Suppressor macrophage treated with lipopolysaccharide for 4 hours (primary cell): ENCODE measurements at places on chromosomes 16 and 17.

GRCh38 chr17:78449983-78450595 is 71.6 kb downstream of the PGS1 start:
- DNase-seq, result no peak

DNA sequence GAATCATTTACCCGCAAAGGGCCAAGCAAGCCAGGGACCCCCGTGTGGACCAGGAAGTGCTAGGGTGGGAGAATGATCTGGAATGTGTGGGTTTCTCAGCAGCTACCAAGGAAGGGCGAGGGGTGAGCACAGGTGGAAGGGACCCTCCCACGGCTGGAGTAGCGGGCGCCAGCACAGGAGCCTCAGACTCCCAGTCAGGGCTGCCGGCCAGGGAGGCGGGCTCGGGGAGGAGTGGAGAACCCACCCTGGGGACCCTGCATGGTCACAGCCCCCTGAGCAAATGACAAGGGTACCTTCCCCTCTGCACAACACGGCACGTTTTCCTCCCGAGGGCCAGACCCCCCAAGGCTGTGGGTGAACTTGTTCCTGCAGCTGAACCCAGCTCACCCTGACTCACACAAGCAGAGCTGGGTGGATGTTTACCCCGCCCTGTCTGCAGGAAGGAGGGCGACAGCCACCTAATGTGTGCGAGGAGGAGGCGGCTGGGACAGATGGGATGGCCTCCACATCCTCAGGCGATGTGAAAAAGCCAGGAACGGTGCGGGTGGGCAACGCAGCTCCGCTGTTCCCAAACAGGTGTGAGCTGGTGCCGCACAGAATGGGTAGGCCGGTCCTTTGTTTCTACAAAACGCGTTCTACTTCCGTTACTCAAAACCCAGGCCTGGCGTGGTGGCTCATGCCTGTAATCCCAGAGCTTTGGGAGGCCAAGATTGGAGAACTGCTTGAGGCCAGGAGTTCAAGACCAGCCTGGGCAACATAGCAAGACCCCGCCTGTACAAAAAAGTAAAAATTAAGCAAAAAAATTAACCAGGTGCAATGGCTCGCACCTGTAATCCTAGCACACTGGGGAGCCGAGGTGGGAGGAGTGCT is 6.2 kb downstream of the ECI1 start:
- DNase-seq, result no peak

DNA sequence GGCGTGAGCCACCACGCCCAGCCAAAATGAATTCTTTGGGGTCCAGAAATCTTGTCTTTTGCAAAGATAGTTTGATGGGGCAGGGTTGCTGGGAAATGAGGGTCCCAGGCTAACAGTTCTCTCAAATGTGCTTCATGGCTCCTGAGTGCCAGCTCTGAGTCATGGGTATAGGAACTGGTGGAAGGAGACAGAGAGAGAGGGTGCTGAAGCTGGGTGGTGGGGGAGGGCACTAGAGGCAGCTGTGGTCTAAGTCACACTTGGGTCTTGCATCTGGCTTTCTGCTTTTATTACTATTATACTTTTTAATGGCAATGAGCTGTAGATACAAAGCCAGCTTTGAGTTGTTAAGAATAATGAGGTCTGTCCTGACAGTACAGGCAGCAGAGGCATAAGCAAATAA is 54.6 kb downstream of the PRKCA start:
- no peak for DNase-seq

- DNase-seq, result no peak
Observed at GRCh38 chr16:85832570-85833218, 33.2 kb downstream of the COX4I1 start.

DNA sequence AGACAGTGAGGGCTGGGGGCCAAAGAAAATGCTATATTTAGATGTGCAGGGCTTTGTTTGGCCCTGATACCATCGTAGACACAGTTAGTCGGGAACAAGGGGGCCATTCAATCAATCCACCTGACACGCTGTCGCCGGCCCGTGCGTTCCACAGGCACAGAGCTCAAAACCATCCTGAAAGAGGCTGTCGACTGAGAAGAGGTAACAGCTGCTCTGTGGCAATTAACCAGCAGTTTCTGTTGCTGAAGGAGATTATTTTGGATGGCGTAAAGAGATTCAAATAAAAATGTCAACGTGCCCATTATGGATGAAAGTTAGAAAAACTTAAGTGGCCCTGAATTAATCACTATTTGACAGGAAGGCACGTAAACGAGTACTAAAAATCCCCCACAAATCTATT is 276.2 kb upstream of the IRX5 start:
- no peak for DNase-seq

DNA sequence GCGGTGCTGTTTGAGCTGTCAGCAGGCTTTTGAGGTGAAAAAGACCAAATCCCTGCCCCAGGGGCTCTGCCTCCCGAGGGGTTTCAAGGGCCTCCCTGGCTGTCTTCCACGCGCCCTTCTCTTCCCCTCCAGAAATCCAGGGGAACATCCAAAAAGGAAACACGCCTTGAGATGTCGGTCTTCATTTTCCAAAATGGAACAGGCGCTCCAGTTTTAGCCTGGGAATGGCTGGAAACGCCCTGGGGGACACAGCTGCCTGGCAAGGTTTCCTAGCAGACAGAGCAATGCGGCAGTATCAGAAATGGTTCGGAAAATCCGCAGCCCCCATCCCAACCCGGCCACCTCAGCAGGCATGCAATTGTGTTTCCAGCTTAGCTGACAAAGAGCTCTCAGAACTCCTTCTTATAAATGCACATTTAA is 16.6 kb upstream of the LITAF start:
- no peak for DNase-seq

DNA sequence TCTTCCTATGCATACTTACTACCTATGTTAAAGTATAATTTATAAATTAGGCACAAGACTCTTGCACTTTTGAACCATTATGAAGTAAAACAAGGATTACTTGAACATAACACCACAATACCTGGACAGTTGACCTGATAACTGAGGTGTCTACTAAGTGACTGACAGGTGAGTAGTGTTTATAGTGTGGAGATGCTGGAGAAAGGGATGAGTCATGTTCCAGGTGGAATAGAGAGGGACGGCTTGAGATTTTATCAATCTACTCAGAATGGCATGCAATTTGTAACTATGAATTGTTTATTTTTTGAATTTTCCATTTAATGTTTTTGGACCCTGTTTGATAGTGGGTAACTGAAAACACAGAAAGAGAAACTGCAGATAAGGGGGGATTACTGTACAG is 287.6 kb downstream of the MAP2K6 start:
- no peak for DNase-seq

DNA sequence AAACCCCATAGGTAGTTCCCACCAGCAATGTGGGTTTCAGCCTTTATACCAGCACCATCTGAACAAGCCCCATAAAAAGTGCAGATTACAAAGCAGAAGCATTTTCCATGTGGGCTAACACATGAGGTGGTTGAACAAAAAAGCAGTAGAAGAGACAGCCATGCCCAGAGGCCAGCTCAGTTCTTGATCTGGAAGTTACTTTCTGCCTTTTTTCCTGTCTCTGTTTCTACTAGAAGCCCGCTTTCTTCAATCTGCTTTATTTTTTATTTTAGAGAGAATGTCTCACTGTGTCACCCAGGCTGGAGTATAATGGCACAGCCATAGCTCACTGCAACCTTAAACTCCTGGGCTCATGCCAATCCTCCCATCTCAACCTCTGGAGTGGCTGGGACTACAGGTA is 31.5 kb upstream of the APOH start:
- DNase-seq, result no peak
